GM06990 (cell line): ENCODE measurements at places on chromosomes 7 and 10.

DNA sequence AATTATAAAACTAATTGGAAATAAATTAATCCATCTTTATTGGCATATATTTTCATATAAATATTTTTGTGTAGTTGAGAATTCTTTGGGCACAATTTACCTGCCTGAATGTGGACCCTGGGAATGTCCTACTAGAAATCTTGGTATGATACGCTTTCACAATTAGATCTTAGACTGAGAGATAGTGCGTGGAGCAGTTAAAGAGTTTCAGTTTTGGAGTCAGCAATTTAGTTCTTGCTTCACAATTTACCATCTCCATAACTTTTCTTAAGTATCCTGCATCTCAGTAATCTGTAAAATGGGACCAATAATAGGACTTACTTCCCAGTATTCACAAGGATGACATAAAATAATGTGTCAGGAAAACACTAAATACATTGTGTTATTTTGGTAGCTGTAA, 2.0 kb downstream of the MTPN start:
- DNase-seq: no peak

DNA sequence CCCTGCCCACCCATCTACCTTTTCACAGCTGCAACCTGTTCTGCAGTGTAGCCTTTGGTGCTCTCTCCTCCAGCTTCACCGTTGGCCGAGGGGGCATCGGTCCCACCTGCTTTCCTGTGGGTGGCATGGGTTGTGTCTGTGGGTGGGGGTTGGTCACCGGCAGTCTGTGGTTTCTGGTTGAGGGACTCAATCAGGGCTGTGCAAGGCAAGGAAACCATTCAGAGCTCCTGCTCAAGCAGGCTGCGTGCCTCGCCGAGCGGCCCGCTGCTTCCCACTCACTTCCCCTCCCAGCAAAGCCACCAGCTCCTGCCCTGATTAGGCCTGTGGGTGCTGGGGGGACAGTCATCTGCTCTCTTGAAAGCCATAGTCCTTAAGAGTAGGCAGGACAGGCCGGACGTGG, 9.8 kb downstream of the DNAJB12 start:
- DNase-seq: peak; percentile 75

- no peak for DNase-seq
Measured at GRCh38 chr10:29636178-29636577, 1.4 kb upstream of the SVIL start.

DNA sequence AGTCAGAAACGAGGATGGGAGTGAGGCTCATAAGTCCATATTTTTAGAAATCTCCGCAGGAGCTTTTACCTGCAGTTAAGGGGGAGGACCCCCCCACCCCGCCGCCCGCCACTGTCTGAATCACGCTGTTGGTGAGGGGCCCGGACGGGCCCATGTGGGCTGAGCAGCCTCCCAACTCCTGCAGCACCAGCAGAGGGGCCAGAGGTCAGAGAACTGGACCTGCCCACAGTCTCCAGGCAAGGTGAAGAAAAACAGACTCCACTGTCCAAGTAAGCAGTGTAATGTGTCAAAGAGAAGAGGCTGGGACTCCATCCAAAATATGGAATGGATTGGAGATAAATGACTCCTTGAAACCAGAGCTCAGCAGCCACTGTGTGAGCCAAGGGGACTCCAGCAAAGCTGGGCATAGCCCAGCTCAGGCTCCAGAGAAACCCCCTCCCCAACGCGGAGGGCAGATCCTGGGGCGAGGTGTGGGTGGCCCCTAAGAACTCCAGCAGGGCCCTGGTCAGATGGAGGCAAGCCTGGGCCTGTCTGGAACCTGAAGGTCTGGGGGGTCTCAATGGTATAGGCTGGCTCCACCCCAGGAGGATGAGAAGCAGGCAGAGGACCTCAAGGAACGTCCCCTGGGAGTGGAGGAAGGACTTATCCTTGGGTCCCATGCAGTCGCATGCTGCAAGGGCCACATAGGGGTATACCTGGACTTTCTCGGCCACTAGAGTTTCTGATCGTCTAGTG, 128.5 kb upstream of the TNS3 start:
- DNase-seq: no peak

GRCh38 chr10:12186323-12186722, 9.4 kb downstream of the NUDT5 start:
- DNase-seq: no peak

DNA sequence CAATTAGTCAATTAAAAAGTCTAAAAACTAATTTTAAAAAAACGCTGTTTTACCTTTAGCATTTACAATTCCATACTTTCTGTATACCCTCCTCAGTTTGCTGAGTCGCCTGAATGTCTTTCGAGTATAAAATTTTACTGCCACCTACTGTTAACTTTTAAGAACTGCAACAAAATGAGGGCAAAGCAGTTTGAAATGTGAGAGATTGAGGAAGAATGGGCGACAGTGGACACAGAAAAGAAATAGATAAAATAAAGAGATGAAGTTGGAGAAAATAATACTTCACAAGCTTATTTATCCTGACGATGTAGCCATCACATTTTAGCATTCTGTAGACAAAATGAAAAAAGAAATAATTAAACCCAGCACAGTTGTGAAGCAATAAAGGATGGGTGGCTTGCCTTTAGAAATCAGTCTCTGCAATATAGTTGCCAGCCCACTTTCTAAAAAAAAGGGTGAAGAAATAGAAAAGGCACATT, 110.8 kb upstream of the PTN start:
- DNase-seq: no peak

GRCh38 chr7:51239691-51240090, 76.9 kb downstream of the COBL start:
- DNase-seq: no peak

DNA sequence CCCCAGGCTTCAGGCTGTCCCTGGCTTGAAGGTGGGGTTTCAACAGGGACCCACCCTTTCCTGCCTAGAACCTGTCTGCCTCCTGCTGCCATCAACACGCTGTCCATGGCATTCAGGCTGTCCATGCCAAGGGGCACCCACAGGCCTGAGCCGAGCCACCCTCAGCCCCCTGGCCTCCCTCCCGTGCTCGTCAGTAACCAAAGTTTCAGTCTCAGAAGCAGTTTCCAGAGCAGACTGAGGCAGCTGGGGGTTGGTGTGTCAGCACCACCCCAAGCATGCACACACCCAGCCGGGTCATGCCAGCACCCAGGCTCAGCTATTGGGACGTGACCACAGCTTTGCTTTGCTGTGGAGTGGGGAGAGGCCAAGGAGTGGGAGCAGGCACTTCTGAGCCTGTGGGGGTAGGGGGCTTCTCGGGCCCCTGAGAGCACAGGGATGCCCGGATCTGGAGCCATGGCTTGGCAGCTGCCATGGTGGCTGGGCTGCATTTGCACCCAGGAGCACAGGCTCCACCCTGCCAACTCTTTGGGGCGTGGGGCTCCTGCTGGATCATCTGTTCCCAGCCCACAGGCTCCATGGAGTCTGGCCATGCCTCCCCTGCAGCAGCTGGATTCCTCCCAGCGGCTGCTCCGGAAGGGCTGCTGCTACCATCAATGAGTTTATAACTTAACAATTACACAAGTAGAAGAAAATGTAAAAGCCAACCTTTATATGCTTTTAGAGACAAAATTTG, 314.5 kb upstream of the SEMA3C start:
- DNase-seq: no peak

DNA sequence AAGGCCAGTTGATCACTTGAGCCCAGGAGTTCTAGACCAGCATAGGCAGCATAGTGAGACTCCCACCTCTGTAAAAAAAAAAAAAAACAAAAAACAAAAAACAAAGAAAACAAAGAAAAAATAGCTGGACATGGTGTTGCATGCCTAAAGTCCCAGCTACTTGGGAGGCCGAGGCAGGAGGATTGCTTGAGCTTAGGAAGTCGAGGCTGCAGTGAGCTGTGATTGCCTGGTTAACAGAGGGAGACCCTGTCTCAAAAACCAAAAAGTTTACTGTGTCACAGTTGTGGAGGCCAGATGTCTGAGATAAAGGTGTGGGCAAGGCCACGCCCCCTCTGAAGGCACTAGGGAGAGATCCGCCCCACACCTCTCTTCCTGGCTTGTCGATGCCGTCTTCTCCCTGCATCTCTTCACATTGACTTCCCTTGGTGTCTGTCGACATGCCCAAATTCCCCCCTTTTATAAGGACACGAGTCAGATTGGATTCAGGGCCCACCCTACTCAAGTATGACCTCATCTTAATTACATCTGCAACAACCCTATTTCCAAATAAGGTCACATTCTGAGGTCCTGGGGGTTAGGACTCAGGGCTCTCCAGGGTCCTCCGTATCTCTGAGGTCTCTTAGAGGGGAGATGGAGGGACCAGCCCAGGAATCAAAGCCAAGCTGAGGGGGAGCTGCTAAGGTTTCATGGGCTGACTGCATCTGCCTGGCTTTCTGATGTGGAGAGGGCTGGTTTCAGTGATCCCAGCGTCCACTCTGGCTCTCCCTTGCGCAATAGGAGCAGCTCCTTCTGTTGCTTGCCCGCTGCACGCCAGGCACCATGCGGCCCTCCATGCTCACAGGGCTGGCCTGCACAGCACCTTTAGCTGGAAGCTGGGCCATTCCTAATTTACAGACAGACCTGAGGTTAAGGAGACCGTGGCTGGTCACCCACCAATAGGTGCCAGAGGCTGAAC, 23.1 kb downstream of the AGAP3 start:
- DNase-seq: no peak

GRCh38 chr10:11014671-11015445, 2.8 kb upstream of the CELF2 start:
- DNase-seq: no peak

DNA sequence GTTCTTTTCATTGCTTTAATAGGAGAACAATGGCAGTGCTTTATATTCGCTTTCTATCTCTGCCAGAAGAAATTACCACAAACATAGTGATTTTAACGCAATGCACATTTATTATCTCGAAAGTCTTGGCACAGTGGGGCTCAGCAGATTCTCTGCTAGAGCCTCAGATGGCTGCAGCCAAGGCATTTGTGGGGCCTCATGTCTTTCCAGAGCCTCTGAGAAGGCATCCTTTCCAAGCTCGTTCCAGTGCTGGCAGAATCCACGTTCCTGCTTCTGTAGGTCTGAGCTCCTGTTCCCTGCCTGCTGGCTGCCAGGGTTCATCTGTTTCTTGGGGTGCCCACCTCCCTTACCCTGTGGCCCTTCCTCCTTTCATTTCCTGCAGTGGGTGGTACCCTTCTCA, 60.2 kb downstream of the LRRC18 start:
- DNase-seq: no peak

GRCh38 chr10:21524526-21525366, 736 bp downstream of the SKIDA1 start:
- DNase-seq: no peak
